ENCODE measurements at places on chromosomes 6 and 20. TPM values are rescaled to one million over a fixed set of nuclear protein-coding genes. Genes with fewer than 3 reads are reported as not detected.

STMND1 gene
- not detected for total RNA-seq

TINAG gene
- not detected for total RNA-seq

STX16 gene
- 88.7 TPM for total RNA-seq

SMLR1 gene
- total RNA-seq: not detected

OOEP gene
- total RNA-seq: not detected

PMEPA1 gene
- total RNA-seq: 3.0 TPM

PLEKHG1 gene
- 5.0 TPM for total RNA-seq

FAM162B gene
- not detected for total RNA-seq

MYCT1 gene
- total RNA-seq: not detected

MAK gene
- 1.1 TPM for total RNA-seq

All from activated CD4-positive, alpha-beta memory T cell treated with anti-CD3 and anti-CD28 coated beads for 36 hours (primary cell).